T-helper 17 cell (primary cell): ENCODE measurements at places on chromosomes 5 and 9. TPM values are rescaled to one million over a fixed set of nuclear protein-coding genes. Genes with fewer than 3 reads are reported as not detected.

PMPCA gene
- 62.2 TPM for total RNA-seq

HTR1A gene
- not detected for total RNA-seq

SLC45A2 gene
- not detected for total RNA-seq

CATSPER3 gene
- total RNA-seq = 0.50 TPM

GOLGA1 gene
- total RNA-seq = 28.6 TPM

RABGAP1 gene
- total RNA-seq = 36.7 TPM

GFI1B gene
- total RNA-seq = 29.3 TPM
